ENCODE measurements at places on chromosomes 1 and 21. TPM values are rescaled to one million over a fixed set of nuclear protein-coding genes. Genes with fewer than 3 reads are reported as not detected.

DNA sequence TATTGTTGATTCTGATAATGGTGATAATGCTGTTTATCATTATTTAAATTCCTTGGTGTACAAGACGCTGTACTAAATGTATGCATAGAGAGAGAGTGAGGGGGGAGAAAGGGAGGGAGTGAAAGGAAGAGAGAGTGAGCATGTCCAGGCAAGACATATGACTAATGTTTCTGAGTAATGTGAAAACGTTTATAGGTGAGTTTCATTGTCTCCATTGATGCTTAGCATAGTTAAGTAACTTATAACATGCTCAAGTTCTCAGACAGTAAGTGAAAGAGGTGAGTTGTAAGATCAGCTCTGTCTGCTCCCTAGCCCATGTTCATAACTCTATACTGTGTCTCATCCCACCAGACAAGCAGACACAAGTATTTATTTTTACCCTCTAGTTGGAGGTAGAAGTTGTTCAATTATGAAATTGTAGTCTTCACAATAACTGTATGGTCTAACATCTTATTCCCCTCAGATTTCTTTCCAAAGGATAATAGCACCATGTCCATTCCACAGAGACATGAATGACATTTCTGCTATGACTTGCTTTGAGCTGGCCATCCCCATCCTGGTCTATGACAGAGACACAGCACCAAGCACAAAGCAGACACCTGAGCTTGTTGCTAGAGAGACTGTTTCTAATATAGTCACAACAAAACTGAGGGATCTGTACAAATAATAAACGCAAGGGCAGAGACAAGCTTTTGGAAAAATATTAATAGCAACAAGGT is 285.1 kb downstream of the CACNA1E start:
- DNase-seq = no peak

GRCh38 chr1:241462391-241462790 is 57.2 kb downstream of the FH start:
- no peak for DNase-seq

LZIC gene
- 32.0 TPM for total RNA-seq

MFAP2 gene
- total RNA-seq = 8.0 TPM

Measured in left lung (tissue), 14 donors.